AML-193 (cell line): ENCODE measurements at places on chromosomes 5 and 9.

- DNase-seq = no peak
These were observed 26.3 kb upstream of the GABRP start for GRCh38 chr5:170757182-170757601.

DNA sequence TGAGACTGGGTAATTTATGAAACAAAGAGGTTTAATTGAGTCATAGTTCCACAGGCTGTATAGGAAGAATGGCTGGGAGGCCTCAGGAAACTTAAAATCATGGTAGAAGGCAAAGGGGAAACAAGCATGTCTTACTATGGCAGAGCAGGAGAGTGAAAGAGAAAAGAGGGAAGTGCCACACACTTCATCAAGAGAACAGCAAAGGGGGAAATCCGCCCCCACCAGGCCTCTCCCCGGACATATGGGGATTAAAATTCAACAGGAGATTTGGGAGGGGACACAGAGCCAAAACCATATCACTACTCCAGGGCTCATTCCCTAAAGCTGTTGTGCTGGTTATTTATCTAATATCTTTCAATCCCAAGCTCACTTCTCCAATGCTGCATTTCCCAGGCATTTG is 50.2 kb upstream of the NR3C1 start:
- no peak for DNase-seq

DNA sequence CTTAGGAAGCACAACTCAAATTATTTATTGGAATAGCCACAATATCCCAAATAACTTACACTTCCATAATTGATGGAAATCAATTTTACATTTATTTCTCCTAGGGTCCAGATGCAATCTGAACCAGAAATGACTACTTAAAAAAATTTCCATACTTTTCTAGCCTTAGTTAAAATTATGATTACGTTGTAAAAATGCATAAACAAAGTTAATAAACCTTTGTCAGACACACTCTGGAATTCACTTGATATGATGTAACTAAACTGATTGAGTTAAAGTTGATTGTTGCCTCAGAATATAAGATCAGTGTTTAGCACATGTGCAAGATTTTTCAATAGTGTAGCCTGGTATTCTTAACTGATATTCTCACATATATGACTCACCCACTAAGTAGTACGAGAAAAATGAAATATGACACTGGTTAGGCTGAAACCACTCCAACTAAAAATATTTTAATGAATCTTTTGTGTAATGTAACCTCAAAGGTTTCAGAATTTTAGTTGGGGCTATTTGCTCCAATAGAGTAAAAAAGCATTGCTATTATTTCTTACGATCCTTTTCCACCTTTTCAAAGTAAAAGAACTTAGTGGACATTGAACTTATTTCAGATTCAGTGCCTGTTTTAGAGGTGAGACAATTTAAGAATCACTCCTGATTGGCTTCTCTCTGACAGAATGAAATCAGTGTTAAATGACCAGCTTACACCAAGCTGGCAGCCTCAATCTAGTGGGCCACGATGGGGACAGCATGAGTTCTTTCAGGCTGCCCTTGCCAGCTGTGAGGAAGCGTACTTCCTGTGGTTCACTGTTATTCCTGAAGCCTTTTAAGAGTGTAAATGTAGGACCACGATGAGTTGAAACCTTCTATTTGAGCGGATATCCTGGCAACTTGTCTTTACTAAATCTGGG is 277.2 kb upstream of the CDH9 start:
- DNase-seq = no peak

GRCh38 chr5:81234299-81234698 is 1.2 kb downstream of the CKMT2 start:
- DNase-seq = no peak

- no peak for DNase-seq
These were observed 27.8 kb downstream of the DTWD2 start for GRCh38 chr5:118960557-118960956.

DNA sequence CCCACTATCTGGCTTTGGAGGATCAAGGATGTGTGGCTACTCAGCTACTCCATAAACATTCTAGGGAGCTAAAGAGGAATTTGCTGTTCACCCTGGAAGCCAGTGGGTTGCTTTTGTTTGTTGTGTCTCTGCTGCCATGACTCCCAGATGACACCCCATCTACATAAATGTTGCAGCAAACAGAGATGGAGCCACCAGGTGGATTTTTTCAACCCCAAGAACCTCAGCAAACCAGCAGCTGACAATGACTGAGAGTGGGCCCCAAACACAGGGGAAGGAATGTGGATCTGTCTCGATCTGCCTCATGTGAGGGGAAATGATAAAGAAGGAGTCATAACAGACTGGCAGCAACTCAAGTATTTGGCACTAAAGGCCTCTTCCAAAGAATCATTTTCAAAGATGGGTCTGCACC is 132.7 kb upstream of the TNC start:
- no peak for DNase-seq

DNA sequence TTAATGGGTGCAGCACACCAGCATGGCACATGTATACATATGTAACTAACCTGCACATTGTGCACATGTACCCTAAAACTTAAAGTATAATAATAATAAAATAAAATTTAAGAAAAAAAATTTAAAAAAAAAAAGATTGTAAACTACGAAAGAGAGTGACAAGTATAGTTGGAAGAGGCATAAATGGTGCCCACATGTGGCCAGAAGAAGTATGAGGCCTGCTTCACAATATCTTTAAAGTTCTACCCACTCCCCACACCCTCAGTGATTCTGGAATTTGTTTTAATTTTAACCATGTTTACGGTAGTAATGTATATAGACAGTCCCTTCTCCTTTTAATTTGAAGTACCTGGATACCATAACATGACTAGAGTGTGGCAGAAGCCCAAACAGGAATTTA is 172.7 kb downstream of the CHSY3 start:
- no peak for DNase-seq

- DNase-seq = no peak
These were observed 101.6 kb upstream of the CPEB4 start for GRCh38 chr5:173786286-173787187.

- DNase-seq = no peak
These were observed 72.6 kb downstream of the VAV2 start for GRCh38 chr9:133919253-133920115.

DNA sequence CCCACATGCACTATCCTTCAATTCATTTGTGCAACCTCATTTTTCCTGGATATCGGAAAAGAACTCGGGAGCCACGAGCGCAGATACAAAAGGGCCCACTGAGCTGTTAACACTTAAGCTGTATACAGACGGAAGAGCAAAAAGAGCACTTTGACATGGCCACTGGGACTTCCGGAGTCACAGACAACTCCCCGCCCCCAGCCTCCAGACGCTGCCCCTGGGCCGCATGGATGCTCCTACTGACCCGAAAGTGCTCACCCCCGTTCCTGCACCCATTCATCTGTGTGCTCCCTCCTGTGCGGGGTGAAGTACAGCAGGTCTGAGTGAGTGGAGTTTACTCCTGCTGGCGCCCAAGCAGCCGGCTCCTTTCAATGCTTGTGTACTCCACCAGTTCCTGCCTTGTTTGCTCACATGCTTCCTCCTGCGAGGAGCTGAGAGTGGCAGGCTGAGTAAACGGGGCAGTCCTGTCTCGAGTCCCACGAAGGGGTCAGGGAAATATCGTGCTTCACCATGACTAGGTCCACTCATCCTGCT is 901.0 kb upstream of the CTNND2 start:
- DNase-seq = no peak

DNA sequence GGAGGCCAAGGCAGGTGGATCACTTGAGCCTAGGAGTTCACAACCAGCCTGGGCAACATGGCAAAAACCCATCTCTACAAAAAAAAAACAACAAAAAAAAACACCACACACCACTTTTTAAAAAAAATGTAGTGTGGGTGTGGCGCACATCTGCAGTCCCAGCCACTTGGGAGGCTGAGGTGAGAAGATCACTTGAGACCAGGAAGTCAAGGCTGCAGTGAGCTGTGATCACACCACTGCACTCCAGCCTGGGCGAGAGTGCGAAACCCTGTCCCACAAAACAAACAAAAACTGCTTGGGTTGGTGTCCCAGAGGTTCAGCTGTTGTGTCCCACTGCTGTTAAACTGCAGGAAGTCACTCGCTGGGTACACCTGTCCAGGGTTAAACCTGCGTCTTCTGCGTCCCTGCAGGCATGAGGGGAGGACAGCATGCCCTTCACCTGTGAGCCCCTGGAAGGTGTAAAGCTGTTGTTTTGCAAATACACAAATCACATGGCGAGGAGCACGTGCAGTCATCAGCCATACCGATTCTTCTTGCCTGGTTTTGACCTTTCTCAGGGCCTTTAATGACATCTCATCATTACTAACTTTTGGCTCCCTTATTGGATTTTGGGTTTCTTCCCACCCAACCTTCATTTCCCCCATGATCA is 29.3 kb upstream of the CLPTM1L start:
- DNase-seq = no peak
